Astrocyte (in vitro differentiated cells and primary cell): ENCODE measurements at places on chromosomes 11 and 22. TPM values are rescaled to one million over a fixed set of nuclear protein-coding genes. Genes with fewer than 3 reads are reported as not detected.
A peak's percentile ranks its signal among the peaks of the same experiment; 100 is the strongest.

CRACR2B gene
- 2.6 TPM in 2 replicates for total RNA-seq

CCDC87 gene
- 0.31 and 0.34 TPM in 2 replicates for total RNA-seq

CSTPP1 gene
- total RNA-seq: 29.6 and 34.2 TPM in 2 replicates

RFPL3 gene
- not detected in 2 replicates for total RNA-seq

OR5A1 gene
- total RNA-seq: not detected in 2 replicates

MFRP gene
- total RNA-seq: not detected in 2 replicates

DNA sequence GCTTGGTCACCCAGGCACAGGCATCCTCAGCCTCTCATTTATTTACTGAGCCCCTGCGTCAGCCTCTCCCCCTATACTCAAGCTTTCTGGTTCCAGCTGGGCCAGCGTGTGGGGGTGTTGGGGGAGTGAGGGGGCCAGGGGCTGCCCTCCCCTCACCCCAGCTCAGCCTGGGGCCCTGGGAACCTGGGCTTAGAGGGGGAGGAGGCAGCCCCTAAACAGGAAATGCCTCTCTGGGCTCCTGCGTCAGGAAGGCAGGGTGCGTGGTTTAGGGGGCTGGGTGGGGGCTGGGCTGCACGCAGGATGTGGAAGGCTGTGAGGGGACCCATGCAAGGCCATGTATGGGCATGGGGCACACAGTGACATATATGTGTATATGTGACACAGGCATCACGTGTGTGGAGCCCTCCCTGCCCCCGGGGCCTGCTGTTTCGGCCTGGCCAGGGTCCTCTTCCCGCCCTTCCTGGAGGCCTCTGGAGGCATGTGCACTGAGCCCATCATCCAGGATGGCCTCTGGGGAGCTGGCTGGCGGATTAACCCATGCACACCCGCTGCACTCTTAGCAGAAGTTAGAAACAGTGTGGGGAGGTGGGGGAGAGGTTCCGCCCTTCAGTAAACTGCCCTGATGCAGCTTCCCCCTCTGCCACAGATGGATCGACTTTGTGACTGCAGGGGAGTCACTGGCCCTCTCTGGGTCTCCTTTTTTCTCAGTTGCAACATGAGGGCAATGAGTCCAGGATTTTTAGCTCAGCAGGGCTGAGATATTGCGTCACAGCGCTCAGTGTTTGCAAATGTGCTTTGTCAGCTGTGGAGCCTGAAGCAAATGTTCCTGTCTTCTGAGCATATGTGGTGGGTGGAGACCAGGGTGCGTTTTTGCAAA lies 1.1 kb upstream of the CD248 start:
- peaks cover 44% of the 10 kb centered on the region for H3K4me1 ChIP-seq
- H3K27me3 ChIP-seq: no peaks in the 10 kb centered on the region
- H3K36me3 ChIP-seq: no peaks in the 10 kb centered on the region
- peak overlapping the region; percentile 84 for H3K27ac ChIP-seq
- no peak for DNase-seq

- H3K36me3 ChIP-seq: no peaks in the 10 kb centered on the region
- peaks cover 8% of the 10 kb centered on the region for H3K4me1 ChIP-seq
- peak within 1 kb of the TSS; percentile 59 for H3K27ac ChIP-seq
- no peaks in the 10 kb centered on the region for H3K27me3 ChIP-seq
- DNase-seq: no peak
Measured at GRCh38 chr22:20131597-20131858, at the start of gene ZDHHC8. Gene ZDHHC8, plus strand, starts transcription at chr22:20131804. Its CDS starts 144 bp downstream, at chr22:20131948.

DNA sequence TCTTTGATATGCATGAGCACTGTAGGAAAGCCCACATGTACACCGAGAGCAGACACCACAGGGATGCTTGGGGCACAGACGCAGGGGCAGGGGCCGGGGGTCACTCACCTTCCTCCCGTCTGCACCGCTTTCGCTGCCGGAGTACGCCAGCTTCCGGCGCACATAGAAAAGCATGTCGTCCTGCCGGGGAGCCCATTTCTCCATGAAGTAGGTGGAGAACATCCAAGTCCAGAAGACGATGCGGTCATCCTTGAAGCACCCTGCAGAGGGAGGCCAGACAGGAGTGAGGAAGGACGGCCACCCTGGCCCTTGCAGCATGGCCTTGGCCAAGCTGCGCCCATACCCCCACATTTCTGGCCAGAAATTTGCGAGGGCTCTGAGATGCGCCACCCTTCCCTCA lies 28.8 kb downstream of the KIAA0930 start:
- H3K36me3 ChIP-seq: no peaks in the 10 kb centered on the region
- H3K4me1 ChIP-seq: peaks cover 43% of the 10 kb centered on the region
- H3K4me3 ChIP-seq: peak overlapping the region; percentile 41

DNA sequence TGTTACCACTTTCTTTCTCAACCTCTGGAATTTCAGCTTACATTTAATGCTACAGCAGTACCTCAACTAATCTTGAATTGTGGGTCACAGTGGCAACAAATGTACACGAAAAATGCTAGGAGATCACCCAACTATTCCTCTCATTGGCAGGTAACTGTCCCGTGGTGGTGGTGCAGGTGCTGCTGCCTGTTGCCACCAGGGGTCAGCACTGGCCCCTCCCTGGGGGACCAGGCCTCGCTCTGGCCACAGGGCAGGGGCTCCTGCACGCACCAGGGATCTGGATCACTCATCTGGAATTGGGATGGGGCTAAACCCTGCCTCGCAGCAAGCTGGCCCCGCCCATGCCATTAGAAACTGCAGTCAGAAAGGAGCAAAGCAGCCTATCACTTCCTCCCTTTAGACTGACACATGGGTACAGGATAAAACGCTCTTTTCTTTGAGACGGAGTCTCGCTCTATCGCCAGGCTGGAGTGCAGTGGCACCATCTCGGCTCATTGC lies 6.9 kb upstream of the POLDIP3 start:
- H3K4me1 ChIP-seq: peaks cover 17% of the 10 kb centered on the region
- H3K27me3 ChIP-seq: no peaks in the 10 kb centered on the region
- H3K4me3 ChIP-seq: no peak overlapping the region
- peaks cover 2% of the 10 kb centered on the region for H3K36me3 ChIP-seq
- H3K27ac ChIP-seq: peak overlapping the region; percentile 59

GRCh38 chr22:49462795-49463194 lies 364.9 kb downstream of the BRD1 start:
- H3K27ac ChIP-seq: no peak overlapping the region
- no peaks in the 10 kb centered on the region for H3K4me1 ChIP-seq
- no peaks in the 10 kb centered on the region for H3K36me3 ChIP-seq
- DNase-seq: no peak
- no peak overlapping the region for H3K4me3 ChIP-seq
- no peaks in the 10 kb centered on the region for H3K27me3 ChIP-seq

- no peak overlapping the region for H3K4me3 ChIP-seq
- peaks cover 16% of the 10 kb centered on the region for H3K4me1 ChIP-seq
- H3K27me3 ChIP-seq: no peaks in the 10 kb centered on the region
- H3K27ac ChIP-seq: no peak overlapping the region
- H3K36me3 ChIP-seq: no peaks in the 10 kb centered on the region
Measured at GRCh38 chr11:47863189-47863897, 15.2 kb upstream of the NUP160 start.

DNA sequence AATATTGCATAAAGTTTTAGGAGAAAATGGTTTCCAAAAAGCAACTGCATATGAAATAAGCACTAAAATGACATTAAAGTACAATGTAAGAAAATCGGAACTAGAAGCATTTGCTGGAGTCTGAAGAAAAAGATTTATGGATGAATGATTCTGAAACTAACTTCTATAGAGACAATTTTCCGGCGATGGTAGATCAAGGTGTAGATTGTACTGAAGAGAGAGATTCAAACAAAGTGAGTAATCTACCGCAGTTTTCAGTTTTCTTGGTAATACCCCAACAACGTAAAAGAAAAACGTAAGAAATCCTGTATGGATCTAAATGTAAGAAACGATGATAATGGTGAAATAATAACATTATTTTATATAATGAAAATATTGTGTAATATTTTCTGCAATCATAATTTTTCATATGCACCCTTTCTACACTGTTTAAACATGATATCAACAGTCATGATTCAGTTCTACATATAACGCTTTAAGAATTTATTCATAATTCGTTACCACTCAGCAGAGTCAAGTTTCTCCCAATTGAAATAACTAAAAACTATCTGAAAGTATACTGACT lies 1.8 kb upstream of the CDPF1 start:
- no peaks in the 10 kb centered on the region for H3K27me3 ChIP-seq
- no peaks in the 10 kb centered on the region for H3K36me3 ChIP-seq
- H3K4me3 ChIP-seq: no peak overlapping the region
- H3K4me1 ChIP-seq: peaks cover 9% of the 10 kb centered on the region

- DNase-seq: peak; percentile 10
- no peak overlapping the region for H3K4me3 ChIP-seq
- H3K27ac ChIP-seq: no peak overlapping the region
- peaks cover 4% of the 10 kb centered on the region for H3K27me3 ChIP-seq
- no peaks in the 10 kb centered on the region for H3K36me3 ChIP-seq
Measured at GRCh38 chr11:69260622-69261021, 33.3 kb upstream of the MYEOV start.

- peaks cover 20% of the 10 kb centered on the region for H3K4me1 ChIP-seq
- H3K27me3 ChIP-seq: no peaks in the 10 kb centered on the region
- H3K36me3 ChIP-seq: peaks cover 96% of the 10 kb centered on the region
Measured at GRCh38 chr11:12241971-12242672, 131.7 kb downstream of the MICAL2 start.

DNA sequence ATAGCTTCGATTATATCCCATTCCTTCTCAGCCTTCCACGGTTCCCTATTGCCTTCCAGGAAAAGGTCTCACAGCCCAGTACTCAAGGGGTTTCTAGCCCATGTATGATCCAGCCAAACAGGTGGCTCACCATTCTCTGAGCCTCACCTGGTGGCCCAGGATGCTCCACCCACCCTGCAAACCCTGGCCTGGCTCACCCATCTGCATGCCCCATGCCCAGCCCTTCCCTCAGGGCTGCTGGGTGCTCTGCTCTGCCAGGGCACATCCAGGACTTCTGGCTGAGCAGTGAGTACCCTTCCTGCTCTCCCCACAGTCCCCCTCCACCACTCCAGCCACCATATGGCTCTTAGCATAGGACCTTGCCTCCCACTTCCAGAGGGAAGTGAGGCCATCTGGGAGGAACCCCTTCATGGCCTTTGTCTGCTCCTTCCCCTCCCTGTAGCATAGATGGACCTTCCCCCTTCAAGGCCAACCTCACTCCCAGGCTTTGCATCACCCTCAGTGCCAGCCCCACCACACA lies 5.8 kb upstream of the RCOR2 start:
- no peaks in the 10 kb centered on the region for H3K36me3 ChIP-seq
- peaks cover 5% of the 10 kb centered on the region for H3K27me3 ChIP-seq
- H3K27ac ChIP-seq: no peak overlapping the region
- peaks cover 18% of the 10 kb centered on the region for H3K4me1 ChIP-seq

DNA sequence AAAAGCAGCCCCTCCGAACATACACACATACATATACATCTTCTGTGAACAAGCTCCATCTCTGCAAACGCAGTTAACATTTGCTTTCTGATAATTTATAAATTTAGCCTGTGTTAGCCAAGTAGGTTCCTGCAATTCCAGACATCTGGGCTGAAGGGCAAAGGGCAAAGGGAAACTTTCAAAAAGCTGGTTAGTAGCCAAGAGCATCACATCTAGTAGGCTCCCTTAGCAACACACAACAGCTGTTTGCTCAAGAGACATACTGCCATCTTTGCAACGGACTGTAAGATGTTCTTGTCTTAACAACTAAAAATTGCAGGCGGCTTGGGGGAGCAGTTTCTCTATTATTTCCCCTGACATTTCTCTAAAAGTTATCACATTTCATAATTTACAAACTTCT lies 134.9 kb downstream of the RBFOX2 start:
- DNase-seq: no peak
- no peaks in the 10 kb centered on the region for H3K36me3 ChIP-seq
- no peak overlapping the region for H3K27ac ChIP-seq
- H3K4me1 ChIP-seq: peaks cover 17% of the 10 kb centered on the region
- H3K4me3 ChIP-seq: no peak overlapping the region
- H3K27me3 ChIP-seq: no peaks in the 10 kb centered on the region

DNA sequence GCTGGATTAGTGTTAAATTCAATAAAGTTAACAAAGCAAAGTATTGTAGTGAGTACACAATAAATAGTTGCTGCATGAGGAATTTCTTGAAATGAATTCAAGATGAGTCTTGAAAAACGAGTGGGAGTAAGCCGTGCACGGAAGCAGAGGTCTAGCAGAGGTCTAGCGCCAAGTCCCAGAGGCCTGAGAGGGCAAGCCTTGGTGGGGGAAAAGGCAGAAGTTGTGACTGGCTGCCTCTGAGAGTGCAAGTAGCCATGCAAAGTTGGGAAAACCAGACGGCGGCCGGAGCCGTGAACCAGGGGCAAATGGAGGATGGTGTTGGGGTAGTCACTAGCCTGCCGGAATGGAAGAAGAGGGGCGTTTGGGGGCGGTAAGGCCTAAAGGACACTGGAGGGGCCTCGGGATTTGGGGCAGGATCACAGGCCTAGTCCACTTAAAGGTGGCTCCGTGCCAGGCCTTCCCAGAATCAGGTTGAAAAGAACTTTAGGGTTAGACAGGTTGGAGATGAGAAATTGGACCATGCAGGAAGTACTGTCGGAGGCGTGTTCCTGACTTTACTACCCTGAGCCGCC lies 379 bp upstream of the SLC3A2 start:
- no peaks in the 10 kb centered on the region for H3K27me3 ChIP-seq
- DNase-seq: peak; percentile 81
- H3K36me3 ChIP-seq: peaks cover 25% of the 10 kb centered on the region
- peak overlapping the region; percentile 97 for H3K27ac ChIP-seq
- peaks cover 32% of the 10 kb centered on the region for H3K4me1 ChIP-seq

- no peaks in the 10 kb centered on the region for H3K4me1 ChIP-seq
- H3K27ac ChIP-seq: no peak overlapping the region
- no peak for DNase-seq
- H3K36me3 ChIP-seq: no peaks in the 10 kb centered on the region
Measured at GRCh38 chr11:34747251-34747650, 126.4 kb downstream of the EHF start.

GRCh38 chr11:31173926-31174680 lies 195.4 kb downstream of the DCDC1 start:
- no peak overlapping the region for H3K27ac ChIP-seq
- H3K27me3 ChIP-seq: no peaks in the 10 kb centered on the region
- no peaks in the 10 kb centered on the region for H3K36me3 ChIP-seq
- no peak overlapping the region for H3K4me3 ChIP-seq

GRCh38 chr11:16078936-16079335 lies 277.4 kb downstream of the SOX6 start:
- H3K36me3 ChIP-seq: no peaks in the 10 kb centered on the region
- no peak overlapping the region for H3K4me3 ChIP-seq
- no peaks in the 10 kb centered on the region for H3K27me3 ChIP-seq
- no peaks in the 10 kb centered on the region for H3K4me1 ChIP-seq
- no peak for DNase-seq
- no peak overlapping the region for H3K27ac ChIP-seq

GRCh38 chr11:71937826-71938225 lies 9.0 kb downstream of the RNF121 start:
- no peak overlapping the region for H3K27ac ChIP-seq
- peaks cover 17% of the 10 kb centered on the region for H3K4me1 ChIP-seq
- DNase-seq: no peak
- H3K4me3 ChIP-seq: no peak overlapping the region
- H3K36me3 ChIP-seq: no peaks in the 10 kb centered on the region
